Activated naive CD4-positive, alpha-beta T cell treated with anti-CD3 and anti-CD28 coated beads, Interleukin-2, amount 10 ng/mL, durations not matched to agents 7 days and 5 days (primary cell): ENCODE measurements at places on chromosomes 12 and 14.

DNA sequence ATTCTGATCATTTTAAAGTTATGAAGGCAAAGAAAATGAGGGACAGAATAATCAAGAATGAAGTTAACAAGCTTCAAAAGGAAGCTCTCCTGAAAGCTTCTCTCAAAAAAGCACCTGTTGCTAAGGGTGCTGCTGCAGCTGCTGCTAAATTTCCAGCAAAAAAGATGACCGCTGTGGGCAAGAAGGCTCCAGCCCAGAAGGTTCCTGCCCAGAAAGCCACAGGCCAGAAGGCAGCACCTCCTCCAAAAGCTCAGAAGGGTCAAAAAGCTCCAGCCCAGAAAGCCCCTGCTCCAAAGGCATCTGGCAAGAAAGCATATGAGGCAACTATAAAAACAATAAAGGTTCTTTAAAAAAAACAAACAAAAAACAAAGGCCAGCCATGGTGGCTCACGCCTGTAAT is 52.7 kb upstream of the NR2C1 start:
- DNase-seq, result no peak

DNA sequence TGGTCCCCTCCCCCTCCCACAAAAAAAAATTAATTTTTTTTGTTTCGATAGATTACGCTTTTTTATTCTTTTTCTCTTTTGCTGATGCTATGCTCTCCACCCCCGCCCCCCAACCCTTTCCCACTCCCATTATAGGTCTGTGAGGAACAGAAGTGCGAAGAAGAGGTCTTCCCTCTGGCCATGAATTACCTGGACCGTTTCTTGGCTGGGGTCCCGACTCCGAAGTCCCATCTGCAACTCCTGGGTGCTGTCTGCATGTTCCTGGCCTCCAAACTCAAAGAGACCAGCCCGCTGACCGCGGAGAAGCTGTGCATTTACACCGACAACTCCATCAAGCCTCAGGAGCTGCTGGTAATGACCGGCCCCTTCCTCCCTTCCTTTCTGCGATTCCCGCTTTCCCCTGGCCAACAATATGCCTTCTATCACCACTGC is 2.3 kb downstream of the CCND2 start:
- DNase-seq, result no peak

GRCh38 chr12:52274521-52275120 is at the start of gene KRT86:
TSS of gene KRT86 (plus strand) at chr12:52274645. CDS start at chr12:52301917, 27,272 bp downstream.
- peak; percentile 1 for DNase-seq

DNA sequence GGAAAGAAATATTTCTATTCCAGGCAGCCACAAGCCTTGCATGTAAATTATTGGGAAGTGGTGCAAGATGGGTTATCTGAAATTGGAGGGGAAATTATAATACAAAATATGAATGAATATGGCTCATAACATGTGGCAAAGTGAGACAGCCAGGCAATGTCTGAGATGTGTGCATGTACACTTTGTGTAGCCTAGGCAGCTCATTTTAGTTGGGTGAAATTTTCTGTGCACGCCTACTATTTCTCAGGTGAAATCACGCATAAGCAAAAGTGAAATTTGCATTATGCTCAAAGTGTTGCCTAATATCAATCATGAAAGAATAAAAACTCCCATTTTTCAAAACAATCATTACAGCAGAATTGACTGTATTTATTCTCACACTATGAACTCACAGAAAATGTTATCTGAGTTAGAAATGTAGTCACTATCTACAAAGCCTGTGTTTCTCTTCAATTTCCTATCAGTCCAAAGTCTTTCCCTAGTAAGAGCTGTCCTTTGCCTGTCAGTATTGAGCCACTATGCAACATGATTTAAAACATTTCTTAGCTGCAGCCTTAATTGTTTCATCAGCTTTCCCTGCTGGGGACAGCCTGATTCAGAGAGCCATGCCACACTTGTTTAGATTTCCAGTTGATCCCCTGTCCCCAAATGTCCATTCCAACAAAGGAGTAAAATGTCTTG is 80.7 kb downstream of the EPS8 start:
- DNase-seq, result no peak

DNA sequence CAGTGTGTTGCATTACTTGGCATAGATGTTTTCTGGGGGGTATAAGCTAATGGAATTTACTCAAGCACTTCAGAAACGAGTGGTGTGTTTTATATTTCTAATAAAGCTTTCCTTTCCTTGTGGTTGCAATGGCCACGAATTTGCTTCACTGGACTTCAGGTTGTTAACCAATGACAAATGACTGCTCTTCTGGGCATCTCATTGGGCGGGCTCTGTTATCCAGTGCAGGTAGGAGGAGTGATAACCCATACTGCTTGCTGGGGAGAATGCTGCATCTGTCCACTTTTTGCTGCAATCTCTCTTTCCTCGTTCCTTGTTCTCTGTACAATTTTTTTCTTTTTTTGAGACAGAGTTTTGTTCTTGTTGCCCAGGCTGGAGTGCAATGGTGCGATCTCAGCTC is 80.0 kb upstream of the RPH3A start:
- no peak for DNase-seq

GRCh38 chr12:71438670-71439361 is 782 bp upstream of the LGR5 start:
- DNase-seq, result no peak

- peak; percentile 89 for DNase-seq
Observed at GRCh38 chr12:57476162-57476992, 3.3 kb downstream of the ARHGAP9 start.

- DNase-seq, result no peak
Observed at GRCh38 chr12:106602076-106602475, 19.3 kb downstream of the RFX4 start.

GRCh38 chr14:63343878-63344277 is 25.1 kb upstream of the GPHB5 start:
- no peak for DNase-seq

DNA sequence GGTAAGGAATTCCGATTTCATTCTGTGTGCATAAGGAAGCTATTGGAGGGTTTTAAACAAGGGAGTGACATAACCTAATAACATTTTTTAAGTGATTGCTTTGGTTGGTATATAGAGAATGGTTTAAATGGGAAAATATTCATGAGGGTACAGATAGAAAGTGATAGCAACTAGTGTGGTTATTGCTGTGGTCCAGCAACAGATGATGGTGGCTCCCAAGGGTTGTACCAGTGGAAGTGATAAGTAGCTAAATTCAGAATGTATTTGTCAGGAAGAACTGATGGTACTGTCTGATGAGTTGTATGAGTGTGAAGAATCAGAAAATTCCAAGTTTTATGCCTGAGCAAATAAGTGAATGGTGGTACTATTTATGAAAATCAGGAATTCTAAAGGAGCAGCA is 2.6 kb upstream of the CNOT2 start:
- no peak for DNase-seq

DNA sequence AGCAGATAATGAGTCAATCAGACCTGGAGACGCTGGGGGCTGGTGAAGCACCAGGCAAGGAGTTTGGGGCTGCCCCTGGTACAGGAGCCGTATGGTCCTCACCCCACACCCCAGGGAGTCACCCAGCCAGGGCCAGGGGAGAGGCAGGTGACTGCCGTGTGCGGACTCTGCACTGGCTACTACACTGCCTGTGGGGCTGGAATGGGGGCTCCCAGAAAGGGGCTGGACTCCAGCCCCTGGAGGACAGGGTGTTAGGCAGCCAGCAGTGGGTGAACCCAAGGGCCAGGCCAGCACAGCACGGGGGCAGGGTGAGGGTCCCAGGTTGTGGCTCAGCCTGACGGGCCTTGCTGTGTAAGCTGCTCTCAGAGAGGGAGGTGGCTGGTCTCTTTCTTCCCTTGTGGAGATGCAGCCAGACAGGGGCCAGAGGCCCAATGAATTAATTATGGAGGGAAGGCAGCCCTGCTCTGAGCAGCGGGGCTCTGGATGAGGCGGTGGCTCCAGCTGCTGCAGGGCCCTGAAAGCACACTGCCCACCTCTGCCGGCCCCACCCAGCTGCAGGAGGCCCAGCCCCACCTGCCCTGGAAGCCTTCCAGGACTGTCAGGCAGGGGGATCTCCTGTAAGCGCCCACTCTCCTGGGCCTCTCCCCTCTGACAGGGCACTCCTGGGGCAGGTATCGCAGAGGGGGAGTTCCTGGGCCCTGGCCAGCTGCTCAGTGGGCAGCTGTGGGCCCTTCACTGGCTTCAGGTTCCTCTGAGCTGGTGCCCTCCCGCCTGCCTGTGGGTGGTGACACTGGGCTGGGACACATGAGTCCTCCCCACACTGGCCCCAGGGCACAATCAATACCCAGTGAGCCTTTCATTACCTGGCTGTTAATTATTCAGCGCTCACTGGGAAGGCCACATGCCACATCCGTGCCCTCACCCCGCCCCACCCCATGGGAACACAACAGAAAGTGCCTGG is 142.5 kb upstream of the C14orf180 start:
- no peak for DNase-seq

DNA sequence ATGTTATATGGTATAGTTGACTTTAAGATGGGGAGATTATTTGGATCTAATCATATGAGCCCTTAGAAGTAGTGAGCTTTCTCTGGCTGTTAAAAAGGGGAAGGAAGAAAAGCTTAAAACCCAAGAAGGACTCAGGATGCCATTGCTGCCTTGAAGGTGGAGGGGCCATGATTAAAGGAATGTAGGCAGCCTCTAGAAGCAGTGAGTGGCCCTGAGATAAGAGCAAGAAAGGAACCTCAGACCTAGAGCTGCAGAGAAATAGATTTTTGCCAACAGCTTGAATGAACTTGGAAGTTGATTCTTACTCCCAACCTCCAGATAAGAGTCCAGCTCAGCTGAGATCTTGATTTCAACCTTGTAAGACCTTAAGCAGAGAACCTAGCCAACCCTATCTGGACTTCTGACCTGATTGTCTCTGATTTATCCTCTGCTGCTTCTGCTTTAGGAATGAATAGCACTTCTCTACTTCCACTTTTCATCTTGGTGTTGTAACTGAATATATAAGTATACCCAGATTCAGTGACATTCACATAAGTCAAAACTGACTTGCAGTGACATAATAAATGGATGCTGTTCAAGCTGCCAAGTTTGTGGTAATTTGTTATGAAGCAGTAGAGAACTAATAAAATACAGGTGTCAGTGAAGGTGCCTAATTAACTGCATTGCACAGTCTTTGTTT is 33.5 kb downstream of the RAD51B start:
- no peak for DNase-seq

DNA sequence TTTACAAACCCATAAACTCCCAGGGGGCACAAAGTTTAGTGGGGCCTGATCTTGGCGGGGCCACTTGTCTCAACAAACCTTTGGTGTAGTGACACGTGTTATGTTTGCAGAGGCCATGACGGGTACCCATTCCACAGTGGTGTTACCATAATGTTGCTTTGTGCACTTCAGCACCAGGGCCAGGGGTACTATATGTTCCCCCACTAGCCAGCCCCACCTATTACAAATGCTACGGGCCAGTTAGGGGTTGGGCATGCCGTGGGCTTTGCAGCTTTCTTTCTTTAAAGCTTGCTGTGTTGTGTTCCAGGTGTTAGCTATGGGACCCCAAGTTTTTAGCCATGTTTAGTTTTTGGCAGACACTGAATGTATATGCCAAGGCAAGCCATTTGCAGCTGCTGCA is 30.8 kb upstream of the G2E3 start:
- no peak for DNase-seq

- no peak for DNase-seq
Observed at GRCh38 chr12:86137936-86138335, 118.3 kb downstream of the MGAT4C start.

GRCh38 chr12:6070472-6071257 is 53.8 kb downstream of the VWF start:
- no peak for DNase-seq

- DNase-seq, result no peak
Observed at GRCh38 chr14:91258011-91258618, 13.6 kb upstream of the GPR68 start.

GRCh38 chr12:26252946-26253345 is 57.6 kb downstream of the SSPN start:
- no peak for DNase-seq

DNA sequence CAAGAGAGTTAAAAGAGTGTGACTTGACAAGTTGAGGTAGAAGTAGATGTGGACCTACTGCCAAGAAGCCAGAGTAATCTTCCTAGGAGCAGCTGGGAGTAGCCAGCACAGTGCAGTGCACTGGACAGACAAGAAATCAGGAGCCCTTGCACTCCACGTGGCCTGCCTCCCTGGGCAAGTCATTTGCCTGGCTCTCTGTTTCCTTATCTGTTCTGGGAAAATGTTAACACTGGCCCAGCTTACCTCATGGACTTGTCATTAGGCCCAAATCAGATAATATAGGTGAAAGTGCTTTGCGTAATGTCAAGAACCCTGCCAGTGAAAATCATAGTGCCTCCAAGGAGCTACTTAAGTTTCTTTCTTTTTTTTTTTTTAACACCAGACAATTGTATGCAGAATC is 19.2 kb downstream of the SLC7A8 start:
- no peak for DNase-seq

- no peak for DNase-seq
Observed at GRCh38 chr14:76138758-76139723, 12.7 kb upstream of the GPATCH2L start.

- no peak for DNase-seq
Observed at GRCh38 chr14:58098507-58098906, 53.5 kb downstream of the ARMH4 start.

GRCh38 chr12:100845095-100845494 is 50.5 kb downstream of the ANO4 start:
- DNase-seq, result no peak

- DNase-seq, result no peak
Observed at GRCh38 chr12:11623382-11623781, 26.1 kb upstream of the ETV6 start.

DNA sequence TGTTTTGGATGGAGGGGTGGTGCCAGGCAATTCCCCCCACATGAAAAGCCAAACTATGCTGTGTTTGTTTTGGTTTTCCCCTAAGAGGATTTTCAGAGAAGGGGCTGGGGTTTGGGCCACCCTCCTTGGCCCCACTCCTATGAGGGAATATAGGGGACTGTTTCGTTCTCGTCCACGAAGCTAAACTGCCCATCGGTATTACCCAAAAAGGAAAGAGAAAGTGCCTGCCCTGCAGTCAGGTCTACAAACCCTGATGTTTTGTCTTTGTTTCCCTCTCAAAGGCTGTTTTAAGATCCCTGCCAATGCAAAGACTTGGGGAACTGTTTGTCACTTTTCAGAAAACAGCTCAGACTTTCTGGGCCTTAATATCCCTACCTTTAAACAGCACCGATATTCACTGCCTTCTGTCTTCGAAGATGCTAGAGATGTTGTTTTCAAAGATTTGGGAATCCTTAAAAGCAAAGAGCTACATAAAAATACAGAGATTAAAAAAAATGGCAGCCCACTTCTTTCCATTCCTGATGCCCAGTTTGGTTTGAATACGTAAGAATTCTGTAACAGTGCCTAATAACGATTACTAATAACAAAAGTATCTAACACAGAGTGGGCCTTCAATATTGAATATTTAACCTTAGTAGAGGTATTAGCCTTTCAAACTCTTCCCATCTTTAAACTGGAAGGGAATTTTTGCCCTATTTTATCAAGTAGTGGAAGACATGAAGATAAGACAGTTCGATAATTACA is 518.4 kb downstream of the MED13L start:
- DNase-seq, result no peak

DNA sequence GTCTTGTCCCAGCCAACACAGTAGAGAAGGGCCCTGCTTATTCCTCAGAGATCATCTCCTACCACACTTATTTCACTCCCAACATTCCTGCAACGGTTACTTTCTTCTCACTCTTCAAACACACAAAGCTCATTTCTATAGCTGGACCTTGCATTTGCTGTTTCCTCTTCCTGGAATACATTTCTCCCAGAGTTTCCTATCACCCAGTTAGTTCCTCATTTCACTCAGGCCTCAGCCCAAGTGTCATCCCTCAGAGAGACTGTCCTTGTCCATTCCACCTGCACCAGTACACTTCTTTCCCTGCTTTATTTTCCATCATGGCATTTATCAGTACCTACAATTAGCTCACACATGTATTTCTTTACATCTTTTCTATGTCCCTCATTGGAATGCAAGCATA is 14.7 kb upstream of the STK38L start:
- no peak for DNase-seq

- DNase-seq, result no peak
Observed at GRCh38 chr12:39351153-39351552, 91.8 kb downstream of the KIF21A start.
